Stomach (tissue), 19 donors: ENCODE measurements at places on chromosomes 2 and 18. TPM values are rescaled to one million over a fixed set of nuclear protein-coding genes. Genes with fewer than 3 reads are reported as not detected.

DNA sequence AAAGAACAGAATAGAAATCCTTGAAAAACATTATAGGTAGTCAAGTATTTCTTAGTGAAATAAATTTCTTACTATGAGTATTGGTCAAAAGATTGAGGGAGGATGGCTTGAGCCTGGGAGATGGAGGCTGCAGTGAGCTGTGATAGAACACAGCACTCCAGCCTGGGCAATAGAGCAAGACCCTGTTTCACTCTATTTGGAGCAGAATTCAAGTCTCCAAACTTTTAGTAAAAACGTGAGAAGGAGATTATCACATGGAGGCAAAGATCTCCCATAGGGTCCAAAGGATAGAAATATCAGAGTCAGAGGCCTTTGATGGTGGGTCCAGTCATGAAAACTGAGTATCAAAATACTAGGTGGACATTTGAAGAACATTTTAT lies 2.4 kb upstream of the MYL12A start:
- DNase-seq, result no peak

- DNase-seq, result no peak
Observed at GRCh38 chr2:53432936-53433335, 334.7 kb upstream of the CHAC2 start.

DNA sequence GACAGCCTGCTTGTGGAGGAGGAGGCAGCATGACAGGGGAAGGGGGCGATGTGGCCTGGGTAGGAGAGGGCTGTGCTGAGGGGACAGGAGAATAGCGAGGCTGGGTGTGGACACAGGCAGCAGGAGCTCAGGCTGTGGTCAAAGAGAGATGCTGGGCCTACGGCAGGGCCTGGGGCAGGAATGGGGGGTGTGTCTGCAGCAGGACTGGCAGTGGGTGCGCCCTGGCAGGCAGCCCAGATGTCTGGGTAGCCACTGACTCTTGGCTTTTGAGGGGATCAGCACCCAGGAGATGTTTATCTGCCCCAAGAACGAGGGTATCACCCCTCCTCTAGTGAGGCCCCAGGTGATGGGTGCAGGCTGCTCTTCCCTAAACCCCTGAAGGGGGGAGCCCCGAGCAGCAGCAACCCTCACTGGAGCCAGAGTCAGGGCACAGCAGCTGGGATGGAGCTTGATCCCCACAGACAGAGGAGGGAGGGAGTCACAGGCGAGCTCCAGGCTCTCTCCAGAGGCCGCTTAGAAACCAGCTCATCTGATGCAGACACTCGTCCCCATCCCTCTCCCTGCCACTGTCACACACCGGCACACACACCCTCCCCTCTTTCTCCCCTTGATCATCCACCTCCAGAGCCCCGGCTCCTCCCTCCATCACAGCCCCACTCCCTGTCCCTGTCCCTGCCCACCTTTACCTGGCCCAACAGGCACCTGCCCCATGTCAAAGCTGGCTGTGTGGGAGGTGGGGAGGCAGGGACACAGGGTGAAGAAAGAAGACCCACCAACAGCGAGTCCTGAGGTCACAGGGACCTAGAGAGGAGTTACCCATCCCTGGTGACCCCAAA lies 29.8 kb upstream of the TNS1 start:
- DNase-seq, result peak; percentile 29

GRCh38 chr2:207241198-207241597 lies 75.5 kb upstream of the KLF7 start:
- DNase-seq, result no peak

Gene IKZF2
- total RNA-seq, result 19.8 TPM
